ENCODE measurements at places on chromosomes 7 and 10.

DNA sequence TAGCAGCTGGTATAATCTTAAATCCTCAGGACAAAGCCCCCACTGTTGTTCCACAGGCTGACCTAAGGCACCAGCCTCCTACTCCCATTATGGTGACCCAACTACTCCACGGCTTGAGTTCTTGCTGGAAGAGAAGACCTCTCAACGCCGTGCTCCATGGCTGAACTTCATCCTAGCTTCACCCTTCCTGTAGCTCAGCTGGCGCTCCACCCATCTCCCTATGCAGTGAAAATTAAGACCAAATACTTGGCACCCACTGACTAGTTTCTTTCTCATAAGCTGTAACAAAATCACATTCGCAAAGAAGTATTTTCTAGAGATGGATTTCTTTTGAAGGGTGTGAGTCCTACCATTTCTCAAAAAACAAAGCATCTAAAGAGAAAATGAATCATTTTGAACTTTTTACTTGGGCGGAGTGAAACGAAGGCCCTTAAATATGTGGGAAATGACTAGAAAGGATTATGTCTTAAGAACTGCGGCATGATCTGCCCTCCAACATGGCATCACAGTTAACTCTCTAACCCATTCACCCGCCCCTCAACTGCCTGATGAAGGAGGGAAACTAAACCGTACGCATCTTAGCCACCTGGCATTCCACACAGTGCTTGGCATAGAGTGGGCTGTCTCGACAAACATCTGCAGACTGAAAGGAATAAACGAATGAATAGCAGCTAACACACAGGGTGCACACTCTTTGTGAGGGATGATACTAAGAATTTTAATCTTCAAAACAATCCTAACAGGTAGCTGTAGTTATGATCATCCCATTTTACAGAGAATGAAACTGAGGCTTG, 32.7 kb downstream of the GFRA1 start:
- no peak for DNase-seq

GRCh38 chr7:91286432-91286831, 22.2 kb downstream of the FZD1 start:
- DNase-seq, result no peak

DNA sequence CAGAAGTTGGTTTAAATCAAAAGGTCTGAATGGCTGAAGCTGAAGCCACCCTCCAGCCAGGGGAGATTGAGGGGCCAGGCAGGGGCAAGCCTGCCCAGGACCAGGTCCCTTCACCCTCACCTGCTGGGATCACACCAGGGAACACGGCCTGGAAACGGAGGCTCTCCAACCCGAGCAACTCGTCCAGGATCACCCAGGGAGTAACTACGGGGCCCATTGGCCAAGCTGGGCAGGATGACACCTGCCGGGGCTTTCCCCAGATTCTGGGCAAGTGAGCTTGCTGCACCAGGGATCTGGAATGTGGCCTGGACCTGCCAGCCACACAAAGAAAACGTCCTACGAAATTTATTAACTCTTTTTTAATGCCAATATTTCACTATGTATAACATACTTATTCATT, 30.4 kb upstream of the PPP2R2D start:
- no peak for DNase-seq

DNA sequence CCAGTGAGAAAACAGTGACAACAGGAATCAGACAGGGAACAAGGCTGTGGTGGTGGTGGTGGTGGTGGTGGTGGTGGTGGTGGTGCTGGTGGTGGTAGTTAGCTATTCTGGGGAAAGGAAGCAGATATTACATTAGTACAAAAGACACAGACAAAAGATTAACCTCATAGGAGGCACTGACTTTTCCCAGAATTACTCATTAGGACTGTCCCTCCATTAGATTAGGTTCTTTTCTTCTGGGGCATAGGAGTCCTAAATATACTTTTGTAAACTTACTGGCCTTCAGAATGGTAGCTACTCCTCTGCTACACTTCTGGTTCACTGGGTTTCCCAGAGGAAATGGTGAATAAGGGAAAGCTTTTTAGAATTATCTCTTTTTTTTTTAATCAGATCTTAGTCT, 156.6 kb upstream of the SEMA3D start:
- DNase-seq, result no peak

DNA sequence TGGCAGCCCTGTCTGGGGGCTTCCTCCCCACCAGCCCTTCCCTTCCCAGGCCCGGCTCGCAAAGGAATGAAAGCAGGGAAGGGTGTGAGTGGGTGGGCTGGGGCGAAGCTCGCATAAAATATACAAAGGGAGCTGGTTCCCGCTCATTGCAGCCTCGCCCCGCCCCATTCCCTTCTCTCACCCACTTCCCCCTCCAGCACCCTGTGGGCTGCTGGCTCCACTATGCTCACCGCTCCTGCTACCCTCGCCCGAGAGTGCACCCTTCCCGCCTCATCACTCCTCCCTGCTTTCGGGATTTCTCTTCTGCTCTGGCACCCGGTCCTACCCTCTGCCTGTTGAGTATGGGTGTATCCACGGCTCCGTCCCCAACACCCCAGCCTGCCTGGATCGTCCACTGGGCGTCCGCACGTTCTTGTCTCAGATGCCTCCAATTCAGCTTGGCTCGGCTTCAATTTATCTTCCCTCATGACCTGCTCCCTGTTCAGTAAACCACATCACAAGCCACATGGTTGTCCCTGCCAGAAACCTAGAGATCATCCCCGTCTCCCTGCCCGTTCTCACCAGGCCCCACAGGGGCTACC, 14.4 kb upstream of the TTYH3 start:
- peak; percentile 59 for DNase-seq

DNA sequence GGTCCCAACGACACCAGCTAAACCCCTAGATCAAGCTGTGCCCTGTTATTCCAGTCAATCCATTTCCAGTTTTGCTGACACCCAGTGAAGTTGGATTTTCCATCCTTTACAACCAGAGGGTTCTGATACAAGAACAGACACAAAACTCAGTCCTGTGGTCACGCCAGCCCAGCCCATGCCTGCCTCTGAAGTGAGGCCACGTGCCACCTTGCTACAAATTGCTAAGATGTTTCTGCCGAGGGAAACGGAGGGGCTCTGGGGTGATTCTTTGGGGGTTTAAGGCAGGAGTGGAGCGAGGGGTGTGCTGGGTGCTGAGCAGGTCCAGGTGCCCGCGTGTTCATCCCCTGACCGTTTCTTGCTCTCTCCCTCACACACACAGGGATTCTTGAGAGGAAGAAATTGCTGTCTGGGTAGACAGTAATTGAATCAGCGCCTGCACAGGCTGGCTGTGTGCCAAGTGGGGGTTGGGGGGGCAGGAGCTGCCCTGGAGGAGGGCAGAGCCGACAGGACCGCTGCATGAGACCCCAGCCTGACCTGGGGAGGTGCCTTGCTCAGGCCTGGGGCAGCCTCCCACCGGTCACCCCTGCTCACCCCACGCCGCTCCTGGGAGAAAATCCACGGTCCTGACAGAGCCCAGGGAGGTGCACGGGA, 38.1 kb downstream of the ADAP1 start:
- DNase-seq, result no peak

GRCh38 chr7:135929722-135930141, 47.4 kb downstream of the MTPN start:
- DNase-seq, result no peak

DNA sequence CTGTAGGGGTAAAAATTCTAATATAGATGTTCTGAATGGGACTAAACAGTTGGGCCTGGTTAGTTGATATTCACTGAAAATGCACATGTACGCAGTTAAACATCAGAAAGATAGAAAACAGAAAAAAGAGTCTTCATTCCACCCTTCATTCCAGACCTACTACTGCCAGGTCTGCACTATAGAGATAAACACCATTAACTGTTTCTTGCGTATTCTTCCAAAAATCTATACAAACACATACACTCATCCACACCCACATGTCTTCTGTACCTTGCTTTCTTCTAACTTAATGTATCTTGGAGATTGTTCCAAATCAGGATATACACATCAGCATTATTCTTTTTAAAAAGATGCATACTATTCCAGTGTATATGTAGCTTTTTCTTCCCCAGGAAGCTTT, 13.9 kb upstream of the CLEC2L start:
- no peak for DNase-seq

- DNase-seq, result no peak
These were observed 34.5 kb downstream of the ADAP1 start for GRCh38 chr7:919924-920341.

DNA sequence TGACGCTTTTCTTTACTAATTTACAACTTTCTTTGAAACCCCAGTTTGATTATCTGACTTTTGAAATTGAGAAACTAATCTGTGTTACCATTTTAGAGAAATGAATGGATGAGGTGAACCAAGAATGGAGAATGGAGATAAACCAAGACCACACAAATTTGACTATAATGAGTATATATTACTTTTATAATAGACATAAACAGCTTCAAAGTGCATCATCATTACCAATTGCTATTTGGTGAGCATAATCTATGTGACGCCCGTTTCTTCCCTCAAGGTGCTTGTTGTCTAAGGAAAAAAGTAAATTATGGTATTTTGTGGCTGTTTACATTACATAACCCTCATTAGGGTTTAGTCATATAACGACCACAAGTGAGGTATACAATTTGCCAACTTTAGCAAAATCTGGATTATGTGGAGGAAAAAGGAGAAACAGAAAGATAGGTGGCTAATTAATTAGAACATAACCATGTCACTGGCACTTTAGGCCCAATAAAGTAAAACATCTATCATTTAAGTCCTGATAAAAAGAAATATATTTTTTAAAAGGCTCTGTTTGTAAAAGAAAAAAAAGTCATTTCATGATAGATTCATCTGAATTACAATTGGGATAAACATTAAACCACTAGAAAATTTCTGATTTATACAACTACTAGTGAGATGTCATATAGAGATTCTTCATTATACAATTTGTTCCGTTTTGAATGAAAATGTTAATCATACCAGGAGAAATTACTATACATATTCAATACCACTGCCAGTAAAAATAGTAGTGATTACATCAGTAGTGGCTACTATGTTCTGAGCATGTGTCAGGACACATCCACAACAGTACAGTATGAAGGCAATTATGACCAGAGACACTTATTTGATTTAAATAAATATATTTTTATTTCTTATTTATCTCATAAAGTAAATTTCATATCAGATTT, 118.2 kb upstream of the FAM133B start:
- DNase-seq, result no peak
